Smooth muscle cell of the brain vasculature (primary cell): ENCODE measurements at places on chromosomes 1 and 21.

DNA sequence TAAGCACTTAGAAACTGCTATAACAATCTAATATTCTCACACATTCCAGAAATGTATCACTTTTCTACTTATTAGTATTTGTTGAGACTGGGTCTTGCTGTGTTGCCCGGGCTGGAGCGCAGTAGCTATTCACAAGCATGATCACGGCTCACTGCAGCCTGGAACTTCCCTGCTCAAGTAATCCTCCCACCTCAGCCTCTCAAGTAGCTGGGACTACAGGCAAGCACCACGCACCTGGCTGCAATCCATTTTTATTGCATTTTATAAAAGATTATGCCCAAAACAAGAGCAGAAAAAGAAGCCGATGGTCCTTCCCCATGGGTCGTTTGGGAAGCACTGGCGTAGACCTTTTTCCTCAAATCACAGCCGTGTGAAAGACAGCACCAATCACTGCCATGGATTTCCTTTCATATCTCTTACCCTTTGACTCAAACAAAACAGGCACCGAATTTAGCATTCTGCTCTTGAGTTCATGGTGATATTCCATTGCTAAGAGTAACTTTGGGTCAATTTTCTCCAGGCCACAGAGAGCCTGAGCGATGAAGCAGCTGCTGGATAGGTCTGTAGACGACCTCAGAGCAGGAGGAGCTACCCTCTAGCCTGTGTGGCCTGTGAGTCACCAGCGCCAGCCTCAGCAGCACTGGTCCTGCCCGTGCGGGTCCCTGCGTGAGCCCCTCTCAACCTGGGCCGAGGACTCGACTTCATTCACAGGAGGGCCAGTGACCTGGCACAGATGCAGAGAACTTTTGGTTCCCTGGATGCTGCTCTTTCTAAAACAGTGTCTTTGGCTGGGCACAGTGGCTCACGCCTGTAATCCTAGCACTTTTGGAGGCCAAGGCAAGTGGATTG lies 80.8 kb downstream of the PIK3CD start:
- no peak for DNase-seq

- DNase-seq, result no peak
Measured at GRCh38 chr1:204730826-204731459, 45.4 kb upstream of the LRRN2 start.

DNA sequence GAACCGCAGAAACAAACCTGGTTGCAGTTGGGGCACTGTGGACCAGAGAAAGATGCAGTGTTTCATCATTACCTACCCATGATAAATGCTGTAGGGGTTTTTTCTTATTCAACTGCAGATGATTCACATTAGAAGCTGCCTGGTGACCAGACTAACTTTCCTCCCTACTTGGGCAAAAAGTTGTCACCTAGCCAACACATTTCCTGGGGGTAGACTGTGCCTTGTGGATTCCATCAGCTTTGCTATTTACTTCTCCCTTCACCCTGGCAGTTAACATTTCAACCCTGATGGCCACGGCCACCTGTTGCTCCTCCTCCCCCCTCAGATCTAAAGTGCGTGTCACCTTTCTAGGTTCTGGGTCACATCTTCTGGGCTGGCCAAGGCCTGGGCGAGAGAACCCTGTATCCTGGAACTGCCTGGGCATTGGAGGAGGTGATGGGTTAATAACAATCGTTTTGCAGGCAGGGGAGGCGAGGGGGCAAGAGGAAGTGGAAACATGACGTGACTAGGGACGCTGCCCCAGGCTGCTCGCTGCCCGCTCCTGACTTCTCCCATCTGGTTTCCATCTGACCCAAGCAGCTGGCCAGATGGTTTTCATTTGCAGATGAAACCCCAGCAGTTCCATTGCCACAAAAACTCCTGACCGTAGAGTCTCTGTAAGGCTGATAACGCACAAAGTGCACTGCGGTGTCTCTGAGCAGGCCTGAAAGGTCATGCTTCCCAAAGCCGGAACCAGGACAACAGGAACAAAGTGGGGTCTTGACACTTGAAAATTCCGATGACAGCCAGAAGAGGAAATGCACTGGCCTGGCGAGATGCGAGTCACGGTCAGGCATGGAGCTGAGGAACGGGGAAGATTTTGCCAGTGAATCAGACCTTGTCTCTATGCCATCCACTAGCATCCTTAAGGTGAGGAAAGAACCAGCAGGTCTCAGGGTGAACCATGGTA lies 36.6 kb downstream of the CAPZB start:
- no peak for DNase-seq

- DNase-seq, result no peak
Measured at GRCh38 chr1:9020305-9020704, 5.9 kb downstream of the SLC2A7 start.
